ENCODE measurements at places on chromosomes 1 and 21.

DNA sequence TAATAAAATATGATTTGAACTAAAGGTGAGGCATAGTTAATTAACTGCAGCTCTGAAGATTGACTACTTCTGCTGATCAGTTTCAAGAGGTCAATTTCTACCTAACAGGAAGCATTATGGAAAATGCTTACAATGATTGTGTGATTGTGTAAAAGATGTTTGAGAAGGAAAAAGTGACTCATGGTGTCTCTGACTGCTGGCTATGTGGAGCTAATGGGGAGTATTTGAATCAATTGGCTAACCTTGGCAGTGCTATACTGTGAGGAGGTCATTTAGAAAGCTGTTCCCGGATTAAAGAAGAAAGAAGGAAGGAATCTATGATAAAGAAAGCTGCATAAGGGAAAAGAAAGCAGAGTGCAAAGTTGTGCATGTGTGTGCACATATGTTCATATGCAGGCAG lies 376.5 kb downstream of the ADGRL2 start:
- no peak for DNase-seq

GRCh38 chr1:227897704-227898438 lies 49.9 kb downstream of the WNT9A start:
- DNase-seq = no peak

GRCh38 chr1:245996811-245997210 lies 510.3 kb downstream of the SMYD3 start:
- DNase-seq = no peak

- DNase-seq = no peak
These were observed 52.4 kb downstream of the INAVA start for GRCh38 chr1:200947059-200947566.

GRCh38 chr1:89381618-89382017 lies 17.8 kb downstream of the GBP6 start:
- DNase-seq = no peak

DNA sequence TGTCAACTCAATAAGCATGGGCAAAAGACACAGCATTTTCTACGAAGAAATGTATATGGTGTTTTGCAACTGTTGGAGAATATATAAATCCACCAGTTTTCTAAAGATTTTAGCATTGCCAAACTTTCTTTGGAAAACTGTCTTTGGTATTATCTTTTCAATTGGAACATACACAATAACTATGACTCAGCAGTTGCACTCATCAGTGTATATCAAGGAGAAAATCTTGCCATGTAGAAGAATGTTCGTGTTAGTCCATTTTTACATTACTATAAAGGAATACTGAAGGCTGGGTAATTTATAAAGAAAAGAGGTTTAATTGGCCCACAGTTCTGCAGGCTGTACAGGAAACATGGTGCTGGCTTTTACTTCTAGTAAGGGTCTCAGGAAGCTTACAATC lies 41.1 kb downstream of the PRKAA2 start:
- DNase-seq = no peak

DNA sequence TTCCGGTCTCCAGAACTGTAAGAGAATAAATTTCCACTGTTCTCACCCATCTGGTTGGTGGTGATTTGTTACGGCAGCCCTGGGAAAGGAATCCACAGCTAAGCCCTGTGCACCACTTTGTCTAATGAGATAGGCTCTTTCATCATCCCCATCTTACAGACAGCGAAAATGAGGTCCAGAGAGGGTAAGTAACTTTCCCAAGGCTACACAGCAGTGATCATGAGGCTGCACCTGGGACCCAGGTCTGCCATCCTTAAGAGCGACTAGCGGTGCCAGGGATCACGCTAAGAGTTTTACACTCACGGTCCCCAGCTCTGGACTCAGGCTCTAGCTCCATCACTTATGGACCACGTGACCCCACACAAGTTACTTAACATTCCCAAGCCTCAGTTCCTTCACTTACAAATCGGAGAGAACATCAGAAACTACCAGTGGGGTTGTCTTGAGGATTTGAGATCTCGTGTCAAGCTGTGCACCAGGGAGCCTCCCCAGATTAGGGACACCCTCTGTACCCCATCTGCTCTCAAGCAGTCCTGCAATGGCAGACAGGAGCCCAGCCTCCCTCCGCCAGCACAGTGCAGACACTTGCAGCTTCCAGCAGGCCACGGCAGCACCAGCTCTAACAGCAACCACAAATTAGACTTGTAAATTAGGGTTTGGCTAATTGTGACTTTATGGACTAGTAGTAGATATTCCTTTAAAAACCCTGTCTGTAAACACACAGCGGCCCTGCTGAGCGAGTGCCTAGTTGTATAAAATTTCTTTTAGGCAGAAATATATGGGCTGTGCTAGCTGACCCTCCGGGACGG lies 87.3 kb downstream of the DISP3 start:
- no peak for DNase-seq

GRCh38 chr1:89047734-89048133 lies 17.3 kb downstream of the GBP1 start:
- DNase-seq = no peak

- no peak for DNase-seq
These were observed 7.6 kb downstream of the GPA33 start for GRCh38 chr1:167082511-167083027.

Measured in stimulated activated CD4-positive, alpha-beta T cell treated with anti-CD3 and anti-CD28 coated beads, Interleukin-12 subunit alpha, Interleukin-12 subunit beta, amount 100 ng/mL, for 4 hours (primary cell).